ENCODE measurements at places on chromosomes 11 and 22.

DNA sequence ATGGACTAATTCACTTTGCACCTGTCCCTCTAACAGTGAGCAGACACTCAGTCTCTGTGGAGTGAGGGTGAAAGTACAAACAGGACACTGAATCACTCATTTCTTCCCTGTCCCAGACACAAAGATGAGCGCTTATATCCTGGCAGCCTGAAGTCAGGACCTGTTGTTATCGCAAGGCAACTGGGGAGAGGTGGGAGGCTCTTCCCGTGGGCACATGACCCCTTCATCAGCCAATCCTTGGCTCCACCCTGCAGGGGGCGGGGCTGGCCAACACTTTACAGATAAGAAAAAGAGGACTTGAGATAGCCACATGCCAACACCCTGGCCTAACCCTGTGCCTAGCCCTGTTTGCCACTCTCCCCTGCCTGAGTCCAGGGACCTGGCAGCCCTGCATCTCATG, 29.5 kb upstream of the TESMIN start:
- DNase-seq, result no peak

DNA sequence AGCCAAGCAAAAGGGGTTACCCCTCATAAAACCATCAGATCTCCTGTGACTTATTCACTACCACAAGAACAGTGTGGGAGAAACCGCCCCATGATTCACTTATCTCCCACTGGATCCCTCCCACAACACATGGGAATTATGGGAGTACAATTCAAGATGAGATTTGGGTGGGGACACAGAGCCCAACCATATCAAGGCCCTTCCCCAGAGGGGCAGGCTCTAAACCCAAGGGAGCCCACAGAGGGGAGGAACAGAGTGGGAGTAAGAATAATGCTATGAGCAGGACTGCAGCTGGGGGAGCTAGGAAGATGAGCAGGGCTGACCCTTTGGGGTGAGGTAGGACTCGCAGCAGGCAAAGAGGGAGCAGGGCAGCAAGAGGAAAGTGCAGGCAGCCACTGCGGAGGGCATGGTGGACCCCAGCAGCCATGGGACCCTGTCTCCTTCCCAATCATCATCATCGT, 59.3 kb downstream of the CD82 start:
- peak; percentile 6 for DNase-seq

DNA sequence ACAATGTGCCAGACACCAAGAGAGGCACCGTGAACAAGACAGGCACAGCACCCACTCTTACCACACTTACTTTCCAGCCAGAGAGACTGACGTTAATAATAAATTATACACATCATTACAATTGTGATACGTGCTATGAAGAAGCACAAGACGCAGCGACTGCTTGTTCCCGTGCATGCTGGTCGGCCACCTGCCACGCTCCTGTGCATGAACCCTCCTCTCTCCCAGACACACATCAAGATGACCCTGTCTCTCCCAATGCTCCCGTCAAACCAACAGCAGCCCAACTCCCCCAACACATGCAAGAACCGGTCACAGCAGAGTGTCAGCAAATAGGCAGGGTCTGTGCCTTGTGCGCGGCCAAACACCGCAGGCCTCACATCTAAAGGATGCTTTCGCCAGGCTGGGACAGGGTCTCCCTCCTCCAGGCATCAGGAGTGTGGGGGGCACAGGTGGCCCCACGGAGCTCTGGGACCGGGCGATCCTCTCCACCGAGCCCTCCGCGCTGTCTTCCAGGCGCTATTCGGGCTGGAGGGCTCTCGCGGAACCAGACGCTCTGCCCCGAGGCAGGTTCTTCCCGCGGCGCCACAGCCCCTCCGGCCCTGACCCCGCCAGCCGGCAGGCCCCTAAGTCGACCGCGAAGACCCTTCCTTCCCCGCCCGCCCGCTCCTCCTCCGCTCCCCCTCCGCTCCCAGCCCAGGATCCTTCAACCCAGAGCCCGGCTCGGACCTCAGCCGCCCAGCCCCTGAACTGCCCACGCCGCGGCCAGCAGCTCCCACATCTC, 533 bp downstream of the SERGEF start:
- no peak for DNase-seq

- no peak for DNase-seq
Measured at GRCh38 chr11:16776711-16777612, 38.5 kb downstream of the C11orf58 start.

GRCh38 chr11:63829823-63830489, 9.0 kb upstream of the MARK2 start:
- DNase-seq, result no peak

DNA sequence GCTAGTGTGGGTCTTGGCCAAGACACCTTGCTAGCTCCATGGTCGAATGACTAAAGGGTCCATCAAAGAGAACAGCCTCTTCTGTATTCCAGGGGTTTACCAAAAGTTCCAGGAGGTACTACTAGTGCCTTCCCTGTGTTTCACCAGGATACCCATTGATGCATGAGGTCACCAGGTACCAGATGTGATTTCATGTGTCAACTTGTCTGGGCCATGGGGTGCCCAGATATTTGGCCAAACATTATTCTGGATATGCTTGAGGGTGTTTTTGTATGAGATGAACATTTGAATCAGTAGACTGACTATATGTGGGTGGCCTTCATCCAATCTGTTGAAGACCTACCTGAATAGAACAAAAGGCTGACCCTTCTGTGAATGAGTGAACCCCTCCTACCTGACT, 92.8 kb downstream of the GALNT18 start:
- no peak for DNase-seq

GRCh38 chr11:74866557-74866956, 82.3 kb downstream of the XRRA1 start:
- DNase-seq, result no peak

DNA sequence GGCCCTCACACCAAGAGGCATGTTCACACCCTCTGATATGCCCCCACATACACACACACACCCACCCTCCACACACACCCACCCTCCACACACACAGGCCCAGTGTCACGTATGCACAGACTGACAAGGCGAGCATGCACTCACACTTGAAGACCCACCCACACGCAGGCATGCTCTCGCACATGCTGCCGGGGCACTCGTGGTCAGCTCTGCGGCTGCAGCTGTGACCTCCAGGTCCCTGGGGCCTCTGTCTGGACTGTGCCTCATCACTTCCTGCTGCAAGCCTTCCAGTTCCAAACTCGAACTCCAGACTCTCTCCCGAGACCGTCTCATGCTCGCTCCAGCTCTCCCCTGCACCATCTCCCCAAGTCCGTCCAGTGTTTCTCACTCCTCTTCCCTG, 9.5 kb downstream of the DCHS1 start:
- DNase-seq, result no peak

GRCh38 chr11:78216571-78217287, 28.0 kb downstream of the USP35 start:
- DNase-seq, result no peak

- no peak for DNase-seq
Measured at GRCh38 chr11:116740741-116741140, 32.0 kb downstream of the BUD13 start.

DNA sequence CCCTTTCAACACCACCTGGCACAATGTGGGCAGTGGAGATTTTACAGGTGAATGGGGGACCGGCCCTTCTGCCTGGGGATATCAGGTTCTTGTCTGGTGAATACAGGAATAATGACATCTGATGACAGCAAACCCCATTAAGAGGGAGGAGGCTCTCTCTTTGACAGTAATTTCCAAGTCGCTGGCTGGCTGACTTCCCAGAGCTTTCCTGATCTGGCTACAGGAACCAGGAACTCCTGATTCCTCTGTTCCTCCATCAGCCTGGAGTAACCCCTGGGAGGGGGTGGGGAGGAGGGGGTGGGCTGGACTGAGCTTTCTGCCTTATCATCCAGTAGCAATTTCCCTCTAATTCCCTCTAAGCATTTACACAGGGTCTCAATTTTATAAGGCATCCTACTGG, 3.7 kb upstream of the MIEF1 start:
- no peak for DNase-seq

DNA sequence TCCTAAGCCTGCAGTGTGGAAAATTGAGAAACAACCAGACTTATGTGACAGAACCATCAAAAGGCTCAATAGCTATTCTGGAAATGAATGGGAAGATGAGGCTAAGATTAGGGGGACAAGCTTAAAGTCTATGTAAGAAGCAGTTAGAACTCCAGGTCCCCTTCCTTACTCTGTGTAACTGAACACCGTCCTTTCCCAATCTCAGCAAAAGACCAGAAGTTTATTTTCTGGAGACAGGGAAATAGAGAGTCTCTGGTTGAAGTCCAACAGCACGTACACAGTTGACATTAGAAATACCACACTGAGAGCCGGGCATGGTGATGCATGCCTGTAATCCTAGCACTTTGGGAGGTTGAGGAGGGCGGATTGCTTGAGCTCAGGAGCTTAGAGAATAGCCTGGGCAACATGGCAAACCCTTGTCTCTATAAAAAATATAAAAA, 93.9 kb downstream of the CD44 start:
- no peak for DNase-seq

DNA sequence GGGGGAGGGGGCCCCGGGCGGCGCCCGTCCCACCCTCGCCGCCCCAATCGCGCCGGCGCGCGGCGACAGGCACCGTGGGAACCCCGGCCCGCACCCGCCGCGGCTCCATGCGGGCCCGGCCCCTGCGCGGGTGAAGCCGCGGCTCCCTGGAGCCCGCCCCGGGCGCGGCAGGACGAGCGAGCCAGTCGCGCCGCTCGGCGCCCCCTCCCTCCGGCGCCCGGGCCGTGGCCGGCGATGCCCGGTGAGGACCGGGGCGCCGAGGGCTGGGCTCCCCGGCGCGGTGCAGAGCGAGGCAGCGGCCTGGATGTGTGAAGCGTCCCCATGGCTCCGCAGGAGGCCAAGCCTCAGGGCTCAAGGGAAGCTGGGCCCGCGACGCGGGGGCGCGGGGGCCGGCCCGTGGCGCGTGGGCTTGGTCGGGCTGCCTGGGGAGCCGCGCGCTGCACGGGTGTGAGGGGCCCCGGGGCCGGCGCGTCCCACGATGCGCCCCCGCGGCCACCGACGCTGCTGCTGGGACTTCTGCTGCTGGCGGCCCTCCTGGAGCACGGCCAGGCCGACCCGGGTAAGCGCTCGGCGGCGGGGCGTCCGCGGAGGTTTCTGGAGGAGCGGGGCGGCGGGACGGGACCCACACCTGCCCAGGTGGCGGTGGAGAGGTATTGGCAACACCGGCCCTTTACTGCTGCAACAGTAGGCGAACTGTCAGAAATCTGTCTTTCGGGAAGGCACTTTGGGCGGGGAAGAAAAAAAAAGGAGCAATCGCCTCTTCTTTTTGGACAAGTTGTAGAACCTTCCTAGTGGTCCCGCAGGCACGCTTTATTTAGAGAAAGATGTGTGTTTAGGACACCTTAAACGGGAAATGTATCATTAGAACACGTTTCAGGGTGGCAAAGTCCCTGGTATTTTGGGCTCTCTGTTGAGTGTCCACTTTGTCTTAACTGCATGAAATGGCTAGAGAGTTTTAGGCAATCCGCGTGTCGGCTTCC, 119.4 kb downstream of the HIPK3 start:
- DNase-seq, result no peak

- no peak for DNase-seq
Measured at GRCh38 chr11:91470656-91471055, 754.0 kb upstream of the FAT3 start.

- no peak for DNase-seq
Measured at GRCh38 chr11:66420671-66421476, at the start of gene NPAS4. Gene NPAS4 (plus strand): TSS chr11:66421035. CDS start chr11:66421180, 145 bp downstream.

GRCh38 chr11:123822032-123822431, 15.9 kb upstream of the OR6M1 start:
- DNase-seq, result no peak

DNA sequence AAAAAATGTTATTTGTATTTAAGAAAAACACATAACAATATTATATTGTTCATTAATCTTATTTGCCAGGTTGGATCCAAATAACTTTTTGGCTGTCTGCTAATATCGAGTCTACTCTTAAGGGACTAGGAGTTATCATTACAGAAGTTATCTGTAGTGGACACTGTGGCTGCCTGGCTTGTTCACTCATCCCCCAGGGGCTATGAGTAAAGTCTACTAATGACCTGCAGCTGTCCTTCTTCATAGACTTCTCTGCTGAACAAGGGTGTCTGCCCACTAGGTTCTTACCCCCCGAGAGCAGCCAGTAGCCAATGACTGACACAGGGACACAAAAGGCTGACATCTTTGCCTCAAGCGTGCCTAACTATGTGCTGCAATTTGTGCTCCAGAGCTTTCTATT, 69.7 kb downstream of the APIP start:
- no peak for DNase-seq

- DNase-seq, result no peak
Measured at GRCh38 chr22:41799486-41800347, 762 bp upstream of the CCDC134 start.

DNA sequence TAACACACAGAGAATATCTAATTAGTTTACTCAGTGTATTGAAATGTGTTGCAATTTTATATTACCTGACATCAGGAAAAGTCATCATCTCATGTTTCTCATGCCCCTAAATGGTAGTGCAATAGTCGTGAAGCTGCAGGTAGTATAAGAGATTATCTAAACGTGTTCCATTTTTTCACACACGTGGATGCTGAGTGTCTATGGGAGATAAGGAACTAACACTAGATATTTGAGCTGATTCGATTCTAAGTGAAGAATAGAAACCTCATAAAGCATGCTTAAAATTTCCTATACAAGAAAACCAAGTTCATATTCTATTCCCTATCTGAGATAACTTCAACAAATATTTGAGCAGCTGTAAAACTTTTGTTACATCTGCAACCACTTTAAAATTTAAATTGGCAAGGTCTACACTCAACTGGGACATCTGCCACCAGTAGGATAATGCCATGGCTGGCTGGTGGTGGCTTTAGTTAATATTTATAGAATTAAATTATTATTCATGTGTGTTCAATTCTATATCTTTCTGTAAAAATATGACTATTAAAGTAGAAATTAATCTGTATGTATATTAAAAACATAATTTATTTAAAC, 388.8 kb downstream of the LUZP2 start:
- DNase-seq, result no peak

GRCh38 chr22:17087498-17088131, 2.8 kb downstream of the IL17RA start:
- DNase-seq, result peak; percentile 50

GRCh38 chr11:19281041-19281440, 40.3 kb upstream of the E2F8 start:
- DNase-seq, result no peak

- no peak for DNase-seq
Measured at GRCh38 chr11:83122050-83122449, 34.9 kb upstream of the PCF11 start.

GRCh38 chr22:31177420-31178162, 17.6 kb downstream of the RNF185 start:
- no peak for DNase-seq

GRCh38 chr11:122107566-122107965, 8.4 kb downstream of the BLID start:
- no peak for DNase-seq

DNA sequence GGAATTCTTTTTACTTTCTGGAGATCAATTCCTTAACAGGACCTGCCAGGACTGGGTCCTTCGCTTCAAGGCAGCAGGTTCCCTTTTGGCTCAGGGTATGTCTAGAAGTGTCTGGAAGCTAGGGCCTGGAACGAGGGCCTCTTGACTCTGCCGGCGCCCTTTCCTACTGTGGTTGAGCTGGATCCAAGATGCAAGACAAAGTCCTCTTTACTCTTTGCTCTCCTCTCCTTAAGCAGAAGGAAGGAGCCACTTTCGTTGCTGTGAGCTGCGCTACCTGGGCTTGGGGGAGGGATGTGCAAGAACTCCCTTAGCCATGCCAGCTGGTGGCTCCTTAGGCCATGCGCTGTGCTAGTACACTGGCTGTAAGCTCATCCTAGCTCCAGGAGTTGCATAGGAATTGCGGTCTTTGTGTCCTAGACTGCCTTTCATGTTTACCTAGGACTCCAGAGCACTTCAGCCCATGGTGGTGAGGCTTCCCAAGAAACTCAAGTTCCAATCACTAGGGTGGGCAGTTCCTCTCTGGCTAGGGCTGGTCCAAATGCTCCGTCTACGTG, 18.1 kb downstream of the GLB1L2 start:
- DNase-seq, result no peak

GRCh38 chr11:94150704-94151685, 22.4 kb downstream of the PANX1 start:
- no peak for DNase-seq
